ENCODE measurements at places on chromosomes 5 and 9.

DNA sequence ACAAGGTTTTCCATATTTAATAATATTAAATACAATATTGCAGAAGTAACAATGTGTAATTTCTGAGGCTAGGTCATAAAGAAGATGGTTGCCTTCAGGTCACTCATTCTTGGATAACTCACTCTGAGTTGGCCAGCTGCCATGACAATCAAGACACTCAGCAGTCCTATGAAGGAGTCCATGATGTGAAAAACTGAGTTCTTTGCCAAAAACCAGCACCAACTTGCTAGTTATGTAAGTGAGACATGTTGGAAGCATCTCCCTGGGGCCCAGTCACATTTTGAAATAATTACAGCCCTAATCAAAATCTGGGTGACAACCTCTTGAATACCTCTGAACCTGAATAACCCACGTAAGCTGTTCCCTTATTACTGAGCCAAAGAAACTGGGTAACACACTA, 453.2 kb downstream of the CDH18 start:
- DNase-seq: no peak

DNA sequence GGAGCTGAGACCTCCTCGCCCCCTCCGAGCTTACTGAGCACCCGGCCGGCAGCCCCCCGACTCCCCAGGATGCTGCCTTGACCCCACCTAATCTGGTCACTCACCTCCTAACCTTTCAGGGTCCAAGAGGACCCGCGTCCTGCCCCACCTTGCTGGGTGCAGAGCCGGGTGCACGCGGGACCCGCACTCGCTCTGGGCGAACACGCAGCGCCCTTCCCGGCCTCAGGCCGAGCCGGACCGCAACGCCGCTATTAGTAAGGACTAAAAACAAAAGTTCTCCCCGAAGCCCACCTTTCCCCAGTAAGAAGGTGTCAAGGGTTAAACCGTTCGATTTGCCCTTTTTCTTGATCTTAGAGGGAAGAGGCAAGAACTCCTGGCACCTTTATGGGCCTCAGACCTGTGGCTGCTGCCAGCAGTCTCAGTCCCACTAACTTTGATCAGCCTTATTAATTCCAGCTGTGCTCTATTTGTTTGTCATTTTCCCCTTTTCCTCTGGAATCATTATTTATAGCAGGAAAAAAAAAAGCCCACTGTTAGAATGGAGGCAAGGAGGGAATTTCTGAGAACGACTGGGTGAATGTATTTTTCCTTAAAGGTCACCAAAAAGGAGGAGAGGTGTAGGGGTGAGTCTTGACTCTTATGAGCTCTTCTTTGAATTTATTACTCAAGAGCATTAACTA, 10.5 kb downstream of the IRX2 start:
- no peak for DNase-seq

- DNase-seq: no peak
Measured at GRCh38 chr5:44389090-44389822, at the start of gene FGF10. Gene FGF10, minus strand, starts transcription at chr5:44389420. Its CDS starts 738 bp downstream, at chr5:44388682.

DNA sequence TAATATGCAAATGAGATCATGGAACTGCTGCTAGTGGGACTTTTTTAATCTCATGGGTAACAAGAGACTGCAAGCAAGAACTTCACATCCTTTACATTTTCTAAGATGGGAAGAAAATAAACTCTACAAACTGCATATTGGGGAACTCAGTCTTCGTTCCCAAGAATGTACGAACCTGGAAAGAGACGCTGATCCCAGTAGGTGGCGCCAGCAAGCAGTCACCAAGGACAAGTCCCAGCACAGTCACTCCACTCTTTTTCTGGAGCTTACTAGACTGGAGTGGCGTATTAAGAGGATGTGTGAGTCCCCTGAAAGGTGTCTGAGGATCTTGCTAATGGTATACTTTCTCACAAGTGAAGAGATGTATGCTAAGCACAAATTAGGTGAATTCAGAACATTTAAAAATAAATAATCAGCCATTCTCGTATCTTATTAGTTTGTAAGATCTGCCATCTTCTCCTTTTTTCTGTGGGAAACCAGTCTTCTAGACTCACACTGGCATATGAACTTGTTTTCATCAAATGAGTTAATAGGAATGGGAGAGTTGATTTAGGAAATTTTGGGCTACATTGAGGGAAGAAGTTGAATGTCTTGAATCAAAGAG, 16.0 kb upstream of the PUM3 start:
- DNase-seq: no peak

DNA sequence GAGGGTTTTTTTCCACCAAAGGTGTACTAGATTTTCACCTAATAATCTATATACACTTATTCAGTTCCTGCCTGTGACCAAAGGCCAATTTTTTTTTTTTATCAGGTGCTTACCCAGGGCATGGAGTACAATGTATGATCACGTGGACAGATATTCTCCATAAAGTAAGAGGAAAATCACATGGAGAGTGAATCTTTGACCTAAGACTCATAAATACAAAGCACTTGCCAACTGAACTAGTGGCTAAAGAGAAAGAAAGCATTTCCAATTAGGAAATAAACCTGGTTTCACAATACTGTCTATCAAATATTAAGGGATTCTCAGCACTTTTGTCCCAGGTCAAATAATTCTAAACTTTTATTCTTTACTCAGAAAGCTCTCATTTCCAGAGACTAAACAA, 33.0 kb upstream of the CEP120 start:
- no peak for DNase-seq

- no peak for DNase-seq
Measured at GRCh38 chr5:59724482-59725391, 168.8 kb downstream of the PDE4D start.

DNA sequence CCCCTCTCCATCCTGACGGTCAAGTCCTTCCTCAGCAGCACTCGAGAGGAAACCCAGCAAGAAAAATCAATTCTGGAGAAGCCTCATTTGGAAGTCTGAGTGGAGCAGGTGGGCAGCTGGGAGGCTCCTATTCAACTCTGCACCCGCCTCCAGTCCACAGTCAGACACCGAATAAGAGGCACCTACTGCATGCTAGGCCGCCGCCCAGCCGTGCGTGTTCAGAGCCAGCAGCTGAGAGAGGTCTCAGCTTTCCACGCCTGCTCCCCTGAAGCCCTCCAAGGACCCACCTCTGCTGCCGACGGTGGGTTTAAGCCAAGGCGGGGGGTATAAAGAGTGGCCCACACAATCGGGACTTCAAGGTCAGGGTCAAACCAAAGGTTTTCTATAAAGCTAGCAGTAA, 41.9 kb downstream of the VAV2 start:
- no peak for DNase-seq

GRCh38 chr9:129500161-129500862, 120.6 kb downstream of the C9orf50 start:
- no peak for DNase-seq

DNA sequence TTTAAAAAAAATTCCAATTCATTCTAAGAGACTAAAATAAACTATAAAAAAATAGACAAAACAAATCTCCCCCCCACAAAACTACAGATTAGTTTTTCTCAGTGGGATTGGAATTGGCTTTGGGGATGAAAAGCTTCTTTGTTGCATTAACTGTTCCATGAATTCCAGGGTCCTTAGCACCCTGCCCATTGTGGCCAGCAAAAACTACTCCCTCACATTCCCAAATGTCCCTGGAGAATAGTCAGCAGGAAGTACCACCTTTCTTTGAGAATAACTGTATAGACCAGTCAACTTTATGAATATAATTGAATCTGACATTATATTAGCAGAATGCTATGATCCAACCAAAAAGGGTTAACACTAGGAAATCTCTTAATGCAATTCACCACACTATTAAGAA, 147.9 kb downstream of the LPAR1 start:
- no peak for DNase-seq

DNA sequence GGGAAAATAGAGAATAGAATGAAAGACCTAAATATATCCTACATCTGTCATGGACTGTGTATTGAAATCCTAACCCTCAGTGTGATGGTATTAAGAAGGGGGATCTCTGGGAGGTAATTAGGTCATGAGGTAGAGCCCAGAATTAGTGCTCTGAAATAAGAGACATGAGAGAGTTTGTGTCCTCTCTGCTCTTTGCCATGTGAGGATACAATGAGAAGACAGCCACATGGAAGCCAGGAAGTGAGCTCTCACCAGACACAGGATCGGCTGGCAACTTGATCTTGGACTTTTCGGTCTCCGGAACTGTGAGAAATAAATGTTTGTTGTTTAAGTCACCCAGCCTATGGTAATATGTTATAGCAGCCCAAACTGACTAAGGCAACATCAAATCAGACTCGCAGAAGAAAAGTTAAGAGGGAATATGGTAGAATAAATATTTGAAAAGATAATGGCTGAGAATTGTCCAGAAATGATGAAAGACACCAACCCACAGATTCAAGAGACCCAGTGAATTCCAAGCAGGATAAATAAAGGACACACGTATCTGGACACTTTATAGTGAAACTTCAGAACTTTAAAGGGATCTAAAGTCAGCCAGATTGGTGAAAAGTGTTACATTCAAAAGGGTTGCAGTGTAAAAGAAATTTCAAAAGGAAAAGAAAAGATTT, 12.7 kb upstream of the SLC36A1 start:
- no peak for DNase-seq

GRCh38 chr5:5726401-5726800, 303.9 kb downstream of the ICE1 start:
- DNase-seq: no peak

DNA sequence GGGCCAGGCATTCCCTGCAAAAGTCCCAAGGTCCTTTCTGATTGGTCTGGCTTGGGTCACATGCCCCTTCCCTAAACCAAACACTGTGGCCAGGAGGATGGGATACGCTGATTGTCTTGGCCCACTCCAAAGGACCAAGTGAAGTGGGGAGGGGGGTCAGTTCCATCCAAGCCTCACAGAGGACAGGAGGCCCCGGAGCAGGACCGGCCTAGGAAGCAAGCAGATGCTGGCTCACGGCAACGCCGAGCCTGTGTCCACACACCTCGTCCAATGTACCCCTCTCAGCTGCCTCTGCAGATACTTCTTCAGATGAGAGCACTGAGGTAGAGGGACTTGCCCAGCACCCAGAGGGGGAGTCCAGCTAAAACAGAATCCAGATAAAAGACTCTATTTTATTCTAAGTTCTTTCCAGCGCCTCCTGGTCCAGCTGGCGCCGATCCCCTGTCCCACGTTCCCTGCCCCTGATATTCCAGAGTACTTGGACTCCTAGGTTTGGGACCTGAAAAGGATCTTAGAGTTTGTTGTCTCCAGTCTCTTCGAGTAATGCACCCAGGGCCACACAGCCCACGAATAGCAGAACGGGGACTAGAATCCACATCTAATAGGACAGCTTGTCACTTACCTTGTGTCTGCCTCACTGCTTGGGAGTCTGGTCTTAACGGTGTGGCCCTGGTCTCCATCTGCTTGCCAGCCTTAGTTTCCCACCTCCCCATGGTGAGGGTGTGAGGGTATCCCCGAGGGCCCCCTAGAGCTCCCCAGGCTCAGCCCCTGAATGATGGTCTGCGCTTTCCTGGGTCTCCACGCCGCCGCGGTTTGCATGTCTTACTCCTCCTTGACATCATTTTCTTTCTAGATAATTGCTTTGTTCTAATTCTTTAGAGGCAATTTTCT, 72.4 kb upstream of the UNC5A start:
- no peak for DNase-seq

- no peak for DNase-seq
Measured at GRCh38 chr9:20636888-20637440, 14.7 kb upstream of the MLLT3 start.

GRCh38 chr5:154298065-154298464, 107.5 kb downstream of the GALNT10 start:
- DNase-seq: no peak

- no peak for DNase-seq
Measured at GRCh38 chr9:124017929-124018729, 6.6 kb downstream of the LHX2 start.

GRCh38 chr9:36251428-36251827, 6.8 kb downstream of the GNE start:
- DNase-seq: no peak

DNA sequence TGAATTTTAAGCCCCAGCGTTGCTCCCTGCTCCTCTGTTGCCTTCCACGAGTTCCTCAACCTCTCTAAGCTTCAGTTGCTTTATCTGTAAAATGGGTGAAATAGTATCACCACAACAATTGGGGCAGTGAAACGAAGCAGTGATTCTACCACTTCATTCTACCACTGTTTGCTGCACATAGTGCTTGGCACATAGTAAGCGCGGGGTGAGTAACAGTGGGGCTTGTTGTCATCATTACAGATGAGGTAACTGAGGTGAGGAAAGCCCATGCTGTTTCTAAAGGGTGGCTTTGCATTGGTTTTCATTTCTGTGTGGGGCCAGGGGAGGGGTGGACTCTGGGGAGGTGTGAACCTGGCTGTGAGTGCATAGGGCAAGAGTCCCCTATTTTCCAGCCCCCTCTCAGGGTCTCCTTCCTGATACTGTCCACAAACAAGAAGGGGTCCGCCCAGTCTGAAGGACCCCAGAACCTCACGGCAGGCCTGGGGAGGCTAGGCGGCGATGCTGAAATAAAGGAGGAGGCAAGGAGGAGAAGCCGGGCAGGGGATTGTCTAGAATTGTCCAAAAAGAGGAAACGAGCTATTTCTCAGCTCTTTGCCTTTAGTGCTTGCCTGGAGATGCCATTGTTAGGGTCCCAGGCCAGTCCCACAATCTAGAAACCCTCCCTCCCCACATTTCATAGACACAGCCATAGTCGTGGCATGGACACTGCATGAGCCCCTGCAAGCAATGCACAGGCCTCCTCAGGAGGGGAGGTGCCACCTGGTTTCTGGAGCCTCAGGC, 65.6 kb downstream of the IL6ST start:
- no peak for DNase-seq

DNA sequence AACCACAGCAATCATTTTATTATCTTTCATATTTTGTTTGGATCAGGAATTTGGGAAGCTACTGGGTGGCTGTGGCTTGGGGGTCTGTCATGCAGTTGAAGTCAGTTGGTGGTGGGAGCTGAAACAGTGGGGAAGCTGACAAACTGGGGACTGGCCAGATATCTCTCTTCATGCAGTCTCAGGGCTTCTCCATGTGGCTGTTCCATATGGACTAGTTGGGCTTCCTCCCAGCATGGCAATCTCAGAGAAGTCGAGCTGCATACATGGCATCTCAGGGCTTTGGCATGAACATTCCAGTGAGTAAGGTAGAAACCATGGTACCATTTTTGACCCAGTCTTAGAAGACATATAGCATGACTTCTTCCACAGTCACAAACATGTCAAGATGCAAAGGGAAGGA, 274.8 kb downstream of the ENC1 start:
- no peak for DNase-seq

Data from stimulated activated CD8-positive, alpha-beta memory T cell treated with anti-CD3 and anti-CD28 coated beads, Interleukin-4, amount 100 ng/mL, for 4 hours (primary cell).